Cortex of kidney (tissue), 1 donor: ENCODE measurements at places on chromosomes 2 and 18.

- no peak for DNase-seq
These were observed 22.1 kb downstream of the TGFA start for GRCh38 chr2:70531419-70532086.

GRCh38 chr18:8987241-8987640 lies 115.3 kb upstream of the NDUFV2 start:
- DNase-seq = no peak

DNA sequence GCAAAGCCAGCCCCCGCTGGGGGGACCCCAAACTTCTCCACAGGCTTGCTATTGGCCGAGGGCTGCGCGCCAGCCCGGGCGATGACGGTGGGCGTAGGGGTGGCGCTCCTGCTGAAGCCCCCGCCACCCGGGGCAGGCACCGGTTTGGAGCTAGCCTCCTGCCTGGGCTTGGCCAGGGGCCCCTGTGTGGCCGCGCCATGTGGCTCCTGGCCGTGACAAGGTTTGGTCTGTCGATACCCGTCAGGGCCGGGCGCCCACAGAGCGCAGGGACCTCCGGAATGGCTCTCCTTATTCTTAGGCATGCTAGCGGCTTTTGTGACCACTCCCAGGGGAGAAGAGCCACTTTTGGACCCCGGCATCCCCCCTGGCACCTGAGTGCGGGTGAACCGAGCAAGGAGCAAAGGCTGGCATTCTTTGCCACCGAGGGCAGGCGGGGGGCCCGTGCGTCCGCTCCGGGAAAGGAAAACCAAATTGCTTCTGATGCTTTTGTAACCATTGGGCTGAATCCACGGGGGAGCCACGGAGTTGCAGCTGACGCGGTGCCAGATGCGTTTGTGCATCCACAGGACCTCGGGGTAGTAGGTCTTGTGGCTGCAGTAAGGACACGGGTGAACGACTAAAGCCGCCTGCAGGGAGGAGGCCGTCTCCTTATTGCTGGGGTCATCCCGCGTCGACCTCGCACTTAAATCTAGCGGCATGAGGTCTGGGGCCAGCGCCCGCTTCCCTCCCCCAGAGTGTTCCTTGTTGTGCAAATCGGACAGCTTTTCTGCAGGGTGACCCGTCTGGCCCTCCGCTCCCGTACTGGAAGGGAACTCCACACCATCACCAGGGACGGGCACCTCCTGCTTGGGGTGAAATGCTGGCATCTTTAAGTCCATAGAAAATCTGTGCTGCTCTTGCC lies 115.6 kb downstream of the ZNF516 start:
- DNase-seq = no peak

DNA sequence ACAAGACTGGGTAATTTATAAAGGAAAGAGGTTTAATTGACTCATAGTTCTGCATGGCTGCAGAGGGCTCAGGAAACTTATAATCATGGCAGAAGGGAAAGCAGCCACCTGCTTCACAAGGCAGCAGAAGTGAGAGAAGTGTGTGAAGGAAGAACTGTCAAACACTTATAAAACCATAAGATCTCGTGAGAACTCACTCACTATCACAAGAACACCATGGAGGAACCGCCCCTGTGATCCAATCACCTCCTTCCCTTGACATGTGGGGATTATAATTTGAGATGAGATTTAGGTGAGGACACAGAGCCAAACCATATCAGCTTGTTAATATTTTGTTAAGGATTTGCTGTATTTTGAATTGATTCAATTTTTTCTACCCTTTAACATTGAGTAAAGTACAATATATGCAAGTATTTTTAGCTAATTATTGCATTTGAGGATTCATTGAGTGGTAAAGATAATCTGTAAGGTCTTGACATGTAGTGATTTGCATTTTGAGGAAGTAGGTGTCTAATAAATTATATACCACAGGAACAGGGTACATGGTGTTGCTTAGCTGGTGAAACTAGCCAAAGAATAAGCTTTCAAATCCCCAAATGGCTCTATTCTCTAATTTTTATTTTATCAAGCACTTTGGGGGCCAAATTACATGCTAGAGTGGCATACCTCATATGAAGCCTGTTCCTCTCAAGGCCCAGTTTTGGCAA lies 3.9 kb upstream of the C2orf69 start:
- no peak for DNase-seq

DNA sequence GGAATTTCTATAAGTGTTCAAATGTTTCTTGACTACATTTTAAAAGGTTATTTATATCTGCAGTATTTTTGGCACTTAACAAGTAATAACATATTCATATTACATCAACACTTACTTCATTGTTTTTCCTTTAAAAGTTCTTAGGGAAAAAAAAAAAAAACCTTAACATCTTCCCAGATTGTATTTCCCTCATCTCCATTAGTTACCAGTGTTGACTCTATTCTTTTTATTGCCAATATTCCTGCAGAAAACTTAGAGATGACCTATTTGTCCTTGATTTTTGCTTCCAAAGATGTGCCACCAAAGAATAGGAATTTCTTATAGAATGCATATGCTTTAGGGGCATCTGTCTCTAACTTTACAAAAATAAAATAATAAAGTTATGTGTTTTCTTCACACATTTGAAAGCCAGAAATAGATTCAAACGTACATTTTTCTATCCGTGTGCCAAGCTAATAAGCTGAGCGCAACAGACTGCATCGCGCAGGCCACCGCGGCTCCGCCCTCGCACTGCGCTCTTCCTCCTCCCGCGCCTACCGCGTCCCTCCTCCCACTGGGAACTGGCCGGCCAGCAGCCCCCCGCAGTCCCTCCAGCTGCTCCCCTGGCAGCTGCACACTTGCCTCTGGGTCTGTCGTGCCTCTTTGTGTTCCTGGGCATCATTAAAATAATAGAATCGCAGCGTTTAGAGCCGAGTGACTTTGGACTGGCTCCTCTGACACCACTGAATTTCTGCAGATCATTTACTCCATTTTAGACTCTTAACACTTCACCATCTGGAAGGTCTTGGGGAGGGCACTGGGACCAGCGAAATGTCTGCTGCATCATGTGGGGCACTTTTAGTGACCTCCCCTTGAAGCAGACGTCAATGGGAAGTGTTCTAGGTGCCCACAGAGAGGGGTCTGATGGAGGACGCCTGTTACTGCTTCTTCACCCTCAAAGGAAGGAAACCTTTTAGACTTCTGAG lies 21.2 kb upstream of the NAB1 start:
- no peak for DNase-seq

DNA sequence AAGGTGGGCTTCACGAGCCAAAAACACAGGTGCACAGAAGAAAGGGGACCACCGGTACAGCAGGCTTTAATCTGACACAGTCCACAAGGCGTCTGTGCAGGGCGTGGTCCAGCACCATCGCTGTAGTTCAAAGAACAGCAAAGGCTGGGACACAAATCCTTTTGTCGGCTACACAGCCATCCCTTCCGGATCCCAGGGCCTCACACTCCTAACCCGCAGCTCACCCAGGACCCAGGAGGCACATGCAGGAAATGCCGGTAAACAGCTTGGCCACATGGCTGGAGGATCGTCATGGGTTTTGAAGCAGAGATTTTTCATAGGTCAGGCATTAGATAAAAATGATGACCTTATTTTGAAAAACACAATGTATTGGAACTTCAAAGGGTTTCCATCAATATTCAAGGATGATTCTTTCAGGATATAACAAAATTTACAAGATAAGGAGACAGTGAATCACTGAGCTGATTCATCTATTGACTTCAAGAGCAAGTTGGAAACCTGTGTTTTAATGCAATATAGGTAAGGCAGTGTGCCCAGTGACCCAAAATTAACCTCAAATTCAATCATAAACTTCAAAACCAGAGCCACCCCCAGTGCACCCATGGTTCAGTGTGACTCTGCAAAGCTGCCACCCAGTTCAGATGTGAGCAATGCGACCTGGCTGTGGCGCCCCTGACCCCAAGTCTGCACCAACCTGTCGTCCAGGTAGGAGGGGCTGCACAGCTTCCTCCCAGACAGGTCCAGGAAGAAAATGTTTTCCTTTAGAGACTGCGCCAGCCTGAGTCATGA lies 74.4 kb downstream of the TMEM18 start:
- DNase-seq = no peak

DNA sequence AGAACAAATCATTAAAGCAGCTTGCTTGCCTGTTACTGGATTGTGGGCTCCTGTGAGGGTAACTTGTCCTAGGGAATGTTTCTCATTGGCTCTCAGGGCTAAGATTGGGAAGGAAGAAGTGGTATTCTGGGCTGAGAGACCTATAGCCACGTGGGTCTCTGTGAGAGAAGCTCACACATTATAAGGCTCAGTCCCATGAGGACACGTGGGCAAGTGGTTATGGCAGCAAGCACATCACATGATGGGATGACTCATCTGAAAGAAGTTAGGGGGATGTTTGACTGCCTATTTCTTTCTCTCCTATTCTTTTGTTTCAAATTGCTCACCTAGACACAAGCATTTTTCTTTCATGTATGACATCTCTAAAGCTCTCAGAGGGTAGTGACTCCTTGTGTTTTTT lies 418.0 kb upstream of the ST6GAL2 start:
- DNase-seq = no peak

GRCh38 chr2:132680544-132680943 lies 10.5 kb upstream of the LYPD1 start:
- no peak for DNase-seq

- DNase-seq = no peak
These were observed 1632.8 kb upstream of the CELF4 start for GRCh38 chr18:39198376-39198775.

- DNase-seq = no peak
These were observed 18.2 kb downstream of the KIDINS220 start for GRCh38 chr2:8819194-8819593.

DNA sequence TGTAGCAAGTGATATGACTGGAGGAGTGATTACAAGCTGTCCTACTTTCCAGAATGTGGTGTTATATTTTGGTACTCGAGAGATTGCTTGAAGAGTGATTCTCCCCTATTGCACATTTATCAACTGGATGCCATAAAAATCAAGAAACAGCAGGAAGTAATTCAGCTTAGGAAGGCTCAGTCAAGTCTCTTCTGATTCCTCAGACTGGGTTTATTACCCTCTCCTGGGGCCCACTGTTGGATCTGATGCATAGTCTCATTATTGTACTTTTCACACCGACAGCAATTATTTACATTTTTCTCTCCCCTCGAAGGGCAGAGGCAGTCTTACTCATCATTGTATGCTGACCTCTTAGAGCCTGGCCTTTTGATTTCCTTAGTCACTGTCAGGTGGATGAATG lies 9.3 kb downstream of the NOSTRIN start:
- DNase-seq = no peak
